ENCODE measurements at places on chromosomes 5 and 9.

DNA sequence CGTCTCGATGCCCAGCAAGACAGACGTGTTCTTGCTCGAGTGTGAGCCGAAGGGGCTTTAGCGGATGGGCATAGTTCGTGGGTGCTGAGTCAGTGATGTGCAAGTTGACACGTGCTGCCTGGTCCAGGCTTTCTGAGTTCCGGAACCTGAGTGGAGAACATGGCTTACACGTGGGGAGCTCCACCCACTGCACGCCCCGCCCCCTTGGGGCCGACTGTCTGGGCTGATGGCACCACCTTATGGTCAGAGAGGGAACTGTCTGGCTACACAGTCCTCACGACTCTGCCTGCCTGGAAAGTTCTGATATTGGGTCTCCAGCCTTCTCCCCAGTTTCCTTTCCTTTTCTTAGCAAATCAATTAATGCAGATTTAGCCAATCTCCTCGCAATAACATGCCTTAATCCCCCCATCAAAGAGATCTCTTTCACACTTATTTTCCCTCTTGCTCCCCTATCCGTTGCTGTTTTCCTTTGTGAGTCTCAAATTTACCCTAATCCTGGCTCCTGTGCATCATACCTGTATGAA lies 3.8 kb upstream of the STC2 start:
- peak; percentile 89 for DNase-seq

GRCh38 chr9:133832877-133833276 lies 94.7 kb upstream of the SARDH start:
- no peak for DNase-seq

GRCh38 chr5:169222934-169223594 lies 77.9 kb downstream of the SLIT3 start:
- DNase-seq = no peak

GRCh38 chr5:14006823-14007520 lies 62.5 kb upstream of the DNAH5 start:
- no peak for DNase-seq

GRCh38 chr5:69288069-69288468 lies 44.5 kb downstream of the CCDC125 start:
- DNase-seq = no peak

- no peak for DNase-seq
Observed at GRCh38 chr5:151703227-151703626, 16.5 kb upstream of the SPARC start.

GRCh38 chr9:21470126-21470525 lies 12.0 kb downstream of the IFNE start:
- no peak for DNase-seq

- no peak for DNase-seq
Observed at GRCh38 chr9:36164989-36165388, 4.2 kb upstream of the CCIN start.

- DNase-seq = no peak
Observed at GRCh38 chr5:147169901-147170300, 64.9 kb upstream of the STK32A start.

- DNase-seq = no peak
Observed at GRCh38 chr5:58246461-58246944, 213.4 kb downstream of the PLK2 start.

DNA sequence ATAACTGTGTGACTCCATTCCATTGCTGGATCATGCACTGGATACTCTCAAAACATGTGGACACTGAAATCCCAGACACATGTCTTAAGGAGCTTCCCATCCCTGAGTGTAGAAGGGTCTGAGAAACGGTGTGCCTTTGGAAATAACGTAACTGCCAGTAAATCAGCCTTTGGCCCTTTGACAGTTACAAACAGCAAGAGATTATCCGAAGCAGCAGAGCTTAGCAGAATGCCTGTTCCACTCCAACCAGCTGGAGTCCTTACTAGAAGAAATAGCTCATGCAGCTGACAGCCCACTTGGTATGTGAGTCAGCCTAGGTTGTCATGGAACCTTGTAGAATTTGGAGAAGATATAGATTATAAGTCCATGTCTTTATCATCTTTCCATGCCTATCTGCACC lies 7.0 kb downstream of the TMEM252 start:
- DNase-seq = no peak

GRCh38 chr5:123647066-123647465 lies 135.1 kb downstream of the CSNK1G3 start:
- peak; percentile 26 for DNase-seq

DNA sequence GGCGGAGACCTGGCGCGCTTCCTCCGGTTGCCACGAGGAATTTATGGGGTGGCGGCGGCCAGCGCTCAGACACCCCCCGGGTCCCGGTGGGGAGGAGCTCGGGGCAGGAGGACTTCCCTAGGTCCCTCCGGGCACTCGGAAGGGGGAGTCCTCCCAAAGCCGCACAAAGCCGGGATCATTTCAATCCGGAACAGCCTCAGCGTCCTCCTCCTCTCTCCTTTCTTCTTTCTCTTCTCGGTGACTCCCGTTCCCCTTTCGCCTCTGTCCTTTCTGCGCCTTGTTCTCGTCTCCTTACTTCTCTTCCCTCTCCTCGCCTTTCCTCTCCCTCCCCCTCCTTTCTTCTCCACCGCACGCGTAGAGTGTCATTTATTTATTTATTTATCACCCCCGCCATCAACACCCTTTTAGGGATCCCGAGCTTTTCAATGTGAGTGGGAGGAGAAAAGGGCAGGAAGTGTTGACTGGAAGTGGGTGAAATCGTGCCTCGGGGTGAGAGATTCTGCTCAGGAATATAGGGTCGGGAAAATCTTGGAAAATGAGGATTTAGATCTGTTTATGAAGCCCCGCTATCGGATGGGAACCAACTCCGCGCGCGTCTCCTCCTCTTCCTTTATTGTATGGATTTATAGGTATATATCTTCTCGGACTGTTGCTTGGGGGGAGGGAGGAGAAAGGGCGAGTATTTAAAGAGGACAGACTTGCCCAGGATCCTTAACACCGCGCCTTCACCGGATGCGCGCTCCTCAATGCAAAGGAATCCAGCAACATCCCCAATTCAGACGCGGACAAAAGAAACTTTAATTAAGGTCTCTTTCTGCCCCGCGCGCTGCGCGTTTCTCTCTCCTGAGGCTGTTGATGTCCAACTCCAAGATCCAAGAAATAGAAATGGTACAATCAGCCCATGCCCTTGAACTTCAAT lies 2.0 kb upstream of the ZNF462 start:
- DNase-seq = no peak

DNA sequence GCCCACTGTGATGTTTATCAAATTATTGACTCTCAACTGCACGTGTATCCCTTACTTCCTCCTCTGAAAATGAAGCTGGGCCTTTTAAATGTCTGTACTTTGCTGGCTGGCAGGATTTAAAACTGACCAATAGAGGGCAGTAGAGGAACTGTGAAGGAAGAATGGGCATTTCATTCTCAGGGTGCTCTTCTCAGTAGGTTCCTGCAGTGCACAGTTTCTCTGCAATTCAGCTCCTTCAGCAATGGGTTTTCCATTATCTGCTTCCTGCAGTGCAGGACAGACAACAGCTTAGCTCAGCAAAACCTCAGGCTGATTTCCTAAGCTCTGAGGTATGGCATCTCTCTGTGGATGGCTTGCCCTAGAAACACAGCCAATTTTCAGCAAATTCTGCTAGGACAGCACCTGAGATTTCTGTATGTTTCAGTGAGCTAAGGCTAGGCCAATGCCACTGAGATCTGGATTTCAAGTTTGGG lies 298.4 kb upstream of the PRDM9 start:
- peak; percentile 26 for DNase-seq

GRCh38 chr5:141808857-141809256 lies 69.4 kb downstream of the PCDH1 start:
- no peak for DNase-seq

GRCh38 chr5:5351288-5351979 lies 71.0 kb upstream of the ICE1 start:
- no peak for DNase-seq

DNA sequence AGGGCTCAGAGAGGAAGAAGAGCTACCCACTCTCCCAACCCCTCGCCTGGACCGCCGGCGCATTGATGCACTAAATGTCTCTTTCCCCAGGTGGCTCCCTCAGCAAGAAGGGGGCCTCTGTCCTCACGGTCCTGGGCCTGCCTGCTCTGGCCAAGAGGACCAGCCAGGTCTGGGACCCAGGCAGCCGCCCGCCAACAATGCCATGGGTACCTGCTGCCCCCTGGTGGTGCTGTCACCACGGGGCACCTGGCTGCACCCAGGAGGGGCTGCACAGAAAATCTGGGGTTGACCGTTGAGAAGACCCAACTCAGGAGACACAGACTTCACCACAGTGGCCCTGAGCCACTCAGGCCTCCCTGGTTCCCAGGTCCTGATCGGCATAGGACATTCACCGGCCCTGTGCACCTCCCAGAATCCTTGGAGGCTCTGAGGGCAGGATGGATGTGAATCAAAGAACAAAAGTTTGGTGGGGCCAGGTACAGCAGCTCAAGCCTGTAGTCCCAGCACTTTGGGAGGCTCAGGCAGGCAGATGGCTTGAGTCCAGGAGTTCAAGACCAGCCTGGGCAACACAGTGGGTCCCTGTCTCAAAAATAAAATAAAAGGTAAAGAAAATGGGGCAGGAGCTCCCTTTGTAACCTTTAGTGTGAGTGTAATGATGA lies 2.4 kb upstream of the VAV2 start:
- peak; percentile 34 for DNase-seq

DNA sequence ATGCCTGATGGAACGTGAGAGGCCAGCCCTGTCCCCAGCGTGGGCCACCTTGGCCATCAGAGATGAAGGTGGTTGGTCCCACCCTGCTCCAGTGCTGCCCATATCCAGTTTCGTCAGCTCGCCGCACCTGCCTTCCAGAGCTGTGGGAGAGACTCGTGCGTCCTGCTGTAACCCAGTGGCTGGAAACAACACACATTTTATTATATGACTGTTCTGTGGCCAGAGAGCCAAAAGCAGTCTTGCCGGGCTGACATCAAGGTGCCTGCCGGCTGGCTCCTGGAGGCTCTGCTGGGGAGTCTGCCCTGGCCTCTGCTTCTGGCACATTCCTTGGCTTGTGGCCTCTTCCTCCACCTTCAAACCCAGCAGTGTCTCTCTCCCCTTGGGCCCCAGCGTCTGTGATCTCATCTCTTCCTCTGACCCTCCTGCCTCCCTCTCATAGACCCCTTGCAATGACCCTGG lies 94.7 kb downstream of the RXRA start:
- DNase-seq = no peak

DNA sequence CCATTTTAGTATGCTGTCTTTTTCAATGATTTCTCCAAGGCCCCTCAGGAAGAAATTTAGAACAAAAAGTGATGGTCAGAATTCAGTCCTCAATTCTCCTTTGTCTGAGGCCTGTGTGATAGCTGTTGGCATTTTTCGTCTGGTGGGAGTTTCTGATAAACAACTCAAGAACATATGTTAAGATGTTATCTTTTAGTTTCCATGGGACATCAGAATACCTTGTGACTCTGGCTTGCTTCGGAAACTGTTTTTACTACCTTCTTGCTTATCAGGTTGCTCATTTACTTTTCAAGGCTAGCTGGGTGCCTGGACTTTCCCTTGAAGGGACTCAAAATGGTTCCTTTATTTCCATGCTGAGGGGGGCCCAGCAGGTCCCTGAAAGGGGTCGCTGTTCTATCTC lies 97.2 kb downstream of the INVS start:
- DNase-seq = no peak

All from inflammatory macrophage treated with lipopolysaccharide for 1 hour (primary cell).